Fibroblast of skin of left quadriceps (primary cell): ENCODE measurements at places on chromosomes 4 and X.

DNA sequence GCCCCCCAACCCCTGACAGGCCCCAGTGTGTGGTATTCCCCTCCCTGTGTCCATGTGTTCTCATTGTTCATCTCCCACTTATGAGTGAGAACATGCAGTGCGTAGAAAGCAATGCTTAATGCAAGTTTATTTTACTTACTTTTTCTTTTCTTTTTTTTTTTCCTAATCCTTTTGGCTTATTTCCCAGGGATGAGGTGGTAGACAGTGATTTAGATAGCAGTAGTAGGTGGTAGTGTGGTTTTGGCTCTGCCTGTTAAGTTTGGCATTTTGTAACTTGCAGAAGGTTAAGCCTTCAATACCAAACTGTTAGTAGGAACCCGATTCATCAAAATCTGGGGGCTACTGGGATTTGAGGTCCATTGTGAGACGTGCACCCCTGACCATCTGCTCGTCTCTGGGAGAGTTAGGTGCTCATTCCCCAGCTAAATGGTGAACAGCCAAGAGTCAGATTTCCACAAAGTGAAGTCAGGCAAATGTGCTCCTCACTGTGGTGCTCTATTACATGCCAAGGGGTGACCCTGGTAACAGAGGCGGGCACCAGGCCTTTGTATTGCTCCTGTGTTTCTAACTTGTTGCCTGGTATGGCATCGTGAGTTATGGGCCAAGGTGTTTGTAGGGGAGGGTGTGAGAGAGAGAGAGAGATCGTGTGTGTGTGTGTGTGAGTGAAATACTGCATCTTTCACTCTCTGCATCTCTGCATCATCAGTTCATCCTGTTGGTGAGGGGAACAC, 70.3 kb downstream of the PHOX2B start:
- no peak for DNase-seq

- peak; percentile 64 for DNase-seq
Observed at GRCh38 chr4:47071901-47072341, 40.6 kb downstream of the GABRB1 start.

GRCh38 chrX:13013363-13014110, 30.9 kb downstream of the FAM9C start:
- no peak for DNase-seq

DNA sequence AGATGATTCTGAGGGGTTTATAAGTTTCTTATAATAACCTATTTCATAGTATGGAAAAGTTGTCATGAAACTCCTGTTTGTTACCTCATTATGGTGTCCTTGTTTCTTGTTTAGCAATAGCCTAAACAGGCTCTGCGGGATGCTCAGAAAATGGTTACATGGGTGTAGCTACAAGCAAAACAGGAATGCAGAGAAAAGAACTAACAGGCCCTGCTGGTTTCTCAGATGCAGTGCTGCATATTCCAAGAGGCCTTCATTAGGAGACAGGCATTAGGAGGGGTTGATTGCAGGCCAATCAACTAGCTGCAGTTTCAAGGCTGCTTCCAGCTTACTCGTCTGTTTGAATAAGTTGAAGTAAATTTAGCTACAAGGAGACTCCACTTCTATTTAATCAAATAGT, 37.6 kb upstream of the HPGD start:
- no peak for DNase-seq

DNA sequence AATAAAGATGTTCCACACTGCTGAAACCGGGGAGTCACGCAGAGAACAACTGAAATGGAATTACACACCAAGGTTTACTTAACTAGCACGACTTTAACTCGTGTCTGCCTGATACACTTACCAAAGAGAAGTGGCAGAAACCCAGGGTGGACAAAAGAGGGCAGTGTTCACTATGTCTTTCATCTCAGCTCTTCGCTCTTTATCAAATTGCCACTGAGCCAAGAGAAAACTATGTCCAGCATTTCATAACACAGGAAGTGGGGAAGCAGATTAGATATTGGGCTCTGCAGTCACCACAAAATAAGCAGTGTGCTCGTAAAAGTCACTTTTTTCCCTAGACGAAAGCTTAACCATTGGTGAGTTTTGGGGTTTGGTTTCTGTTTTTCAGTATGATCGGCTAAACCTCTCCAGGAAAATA, 155.7 kb downstream of the CHIC2 start:
- DNase-seq, result peak; percentile 90

- no peak for DNase-seq
Observed at GRCh38 chrX:13252726-13253125, 67.1 kb downstream of the ATXN3L start.

DNA sequence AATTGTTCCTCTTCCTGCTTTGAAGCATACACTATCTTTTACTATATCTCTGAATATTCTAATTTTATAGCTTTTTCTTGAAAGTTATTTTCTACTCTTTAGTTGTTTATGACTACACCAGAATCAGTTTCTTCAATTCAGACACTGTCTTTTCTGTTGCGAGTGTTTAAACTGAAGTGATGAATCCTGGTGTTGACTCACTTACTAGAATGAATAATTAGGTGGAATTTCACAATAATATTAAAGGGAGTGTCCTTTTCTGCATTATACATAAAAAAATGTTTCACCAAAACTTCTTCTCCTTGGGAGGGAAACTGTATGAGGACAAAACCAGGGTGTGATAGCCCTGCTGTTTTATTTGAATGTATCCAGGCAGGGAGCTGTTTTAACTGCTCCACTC, 1383.1 kb downstream of the C4orf33 start:
- peak; percentile 3 for DNase-seq

- no peak for DNase-seq
Observed at GRCh38 chr4:6199422-6199921, 877 bp downstream of the JAKMIP1 start.

DNA sequence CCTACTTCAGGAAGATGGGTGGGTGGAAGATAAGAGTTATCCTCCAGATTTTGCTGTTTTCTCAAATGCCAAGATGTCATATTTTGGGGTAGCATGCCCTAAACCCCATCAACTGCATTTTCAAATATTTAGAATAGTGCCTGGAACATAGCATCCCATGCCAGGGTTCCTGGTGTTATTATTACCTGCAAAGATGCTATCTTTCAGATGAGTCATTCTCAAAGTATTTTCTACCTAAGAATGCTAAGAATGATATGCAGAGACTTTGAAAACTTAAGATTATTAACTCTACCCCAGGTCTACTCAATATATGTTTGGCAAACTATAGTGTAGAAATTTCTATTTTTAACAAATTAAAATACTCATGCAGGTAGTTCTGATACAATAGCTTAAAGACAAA, 934.3 kb upstream of the SLIT2 start:
- no peak for DNase-seq

- peak; percentile 20 for DNase-seq
Observed at GRCh38 chrX:111519215-111519614, 7.8 kb downstream of the SERTM2 start.

GRCh38 chr4:1072830-1073446, 40.4 kb downstream of the RNF212 start:
- DNase-seq, result peak; percentile 13

- DNase-seq, result peak; percentile 33
Observed at GRCh38 chr4:168514249-168514852, 17.5 kb downstream of the PALLD start.

DNA sequence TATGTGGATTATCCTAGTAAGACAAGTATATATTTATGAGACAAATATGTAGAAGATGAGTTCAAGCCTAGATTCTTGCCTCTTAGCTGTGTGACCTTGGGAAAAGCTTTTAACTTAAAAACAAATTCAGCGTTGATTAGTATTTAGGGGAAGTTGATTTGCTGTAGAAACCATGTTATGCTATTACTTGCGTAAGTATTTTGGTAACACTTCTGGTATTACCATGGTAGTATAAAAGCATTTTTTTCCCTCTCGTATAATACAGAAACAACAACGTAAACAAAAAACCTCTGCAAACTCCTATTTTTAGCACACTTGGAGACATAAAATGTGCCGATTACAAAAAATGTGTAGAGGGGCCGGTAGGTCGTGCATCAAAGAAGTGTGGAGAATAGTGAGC, 33.2 kb downstream of the STAG2 start:
- DNase-seq, result no peak

- no peak for DNase-seq
Observed at GRCh38 chrX:106725931-106726330, 570 bp upstream of the RNF128 start.

- peak; percentile 47 for DNase-seq
Observed at GRCh38 chrX:134460005-134460861, at the start of gene HPRT1. Gene HPRT1, plus strand, starts transcription at chrX:134460165. Its CDS starts 147 bp downstream, at chrX:134460312.

DNA sequence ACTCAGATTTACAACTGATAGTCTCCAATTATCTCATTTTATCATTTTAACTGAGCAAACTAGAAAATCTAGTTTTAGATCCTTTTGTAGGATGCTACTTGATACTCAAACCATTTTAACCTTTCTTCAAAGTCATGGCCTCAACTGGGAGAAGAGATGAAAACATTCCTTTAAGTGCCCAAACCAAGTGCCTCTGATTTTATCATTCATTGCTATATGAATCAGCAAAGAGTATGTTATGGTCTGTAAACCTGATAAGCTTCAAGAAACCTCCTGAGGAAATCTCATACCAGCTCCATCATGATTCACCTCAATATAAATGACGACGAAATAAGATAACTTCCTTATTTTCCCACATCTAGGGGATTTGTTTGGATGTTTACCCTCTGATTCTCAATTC, 119.9 kb downstream of the FAM13A start:
- DNase-seq, result no peak

DNA sequence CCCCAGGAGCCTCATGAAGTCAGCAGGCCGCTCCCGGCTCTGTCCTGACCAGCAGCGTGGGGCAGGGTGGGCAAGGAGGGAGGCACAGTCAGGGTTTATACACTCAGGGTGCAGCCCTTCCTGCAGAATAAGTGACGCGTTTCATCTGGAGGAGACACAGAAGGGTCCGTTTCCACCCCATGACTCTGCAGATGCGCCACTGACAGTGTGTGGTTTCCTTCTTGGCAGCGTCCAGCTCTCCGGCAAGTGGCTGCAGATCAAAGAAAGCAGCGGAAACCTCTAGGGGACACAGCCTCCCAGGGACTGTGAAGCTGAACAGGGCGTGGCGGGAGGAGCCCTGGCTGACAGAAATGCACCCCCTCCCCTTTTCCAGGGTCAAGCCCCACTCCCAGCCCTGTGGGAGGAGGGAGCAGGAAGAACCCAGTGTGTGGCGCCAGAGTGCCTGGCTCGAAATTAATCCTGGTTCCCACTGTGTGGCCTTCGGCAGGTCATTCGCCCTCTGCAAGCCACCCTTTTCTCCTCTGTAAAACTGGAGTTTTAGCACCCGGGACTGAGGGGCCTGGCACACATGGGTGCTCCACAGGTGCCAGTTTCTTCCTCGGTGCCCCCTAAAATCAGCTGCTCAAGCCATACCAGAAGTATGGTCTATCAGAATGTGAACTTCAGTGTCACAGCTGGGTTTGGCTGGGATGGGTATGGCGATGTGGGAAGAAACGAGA, 17.3 kb upstream of the TBC1D14 start:
- DNase-seq, result no peak

- DNase-seq, result no peak
Observed at GRCh38 chr4:159105761-159106243, 2.9 kb downstream of the RAPGEF2 start.

DNA sequence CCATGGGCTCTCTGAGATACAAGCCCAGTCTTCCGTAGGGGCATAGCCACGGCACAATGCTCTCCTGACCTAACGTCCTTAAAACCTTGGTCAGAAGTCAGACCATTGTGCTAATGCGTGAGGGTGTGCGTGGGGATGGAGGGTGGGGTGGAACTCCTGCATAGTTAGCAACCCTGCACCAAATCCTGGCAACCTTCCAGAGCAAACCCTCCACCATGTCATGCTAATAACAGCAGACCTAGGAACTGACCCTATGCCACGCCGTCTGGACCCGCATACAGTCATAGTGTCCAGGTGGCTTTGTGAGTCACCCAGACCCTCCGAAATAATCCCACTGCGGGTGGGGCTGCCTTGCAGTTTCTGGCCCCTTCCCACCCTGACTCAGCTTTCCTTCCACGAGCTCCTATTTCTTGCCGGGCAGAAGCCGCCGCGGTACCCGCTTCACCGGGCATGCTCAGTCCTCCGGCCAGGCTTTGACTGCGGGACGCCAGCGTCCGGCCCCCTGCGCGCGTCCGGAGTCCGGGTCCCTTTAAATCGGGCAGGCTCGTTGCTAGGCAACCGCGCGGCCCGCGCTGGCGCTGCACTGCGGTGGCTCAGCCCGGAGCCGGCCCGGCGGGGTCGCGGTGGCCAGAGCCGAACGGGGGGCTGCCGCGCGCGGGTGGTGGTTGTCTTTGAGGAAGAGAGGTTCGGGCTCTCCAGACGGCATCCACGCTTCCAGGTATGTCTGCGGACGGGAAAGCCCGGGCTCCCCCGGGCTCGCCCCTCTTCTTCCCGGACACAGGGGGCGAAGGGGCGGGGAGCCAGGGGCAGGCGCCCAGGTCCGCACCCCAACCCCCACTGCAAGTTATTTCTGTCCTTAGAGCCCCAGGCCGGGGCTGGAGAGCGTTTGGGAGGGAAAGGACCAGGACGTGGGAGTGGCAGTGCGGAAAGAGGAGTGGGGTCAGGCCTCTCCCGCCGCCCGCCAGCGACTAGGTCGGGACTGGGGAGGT, at the start of gene CCDC160:
TSS of gene CCDC160 (plus strand) at position 557 of the 989 bp plus-strand sequence. CDS start 7,619 bp downstream, outside the sequence.
- no peak for DNase-seq

- DNase-seq, result no peak
Observed at GRCh38 chr4:6404611-6405396, 67.6 kb downstream of the PPP2R2C start.

GRCh38 chr4:101953949-101954348, 163.4 kb downstream of the BANK1 start:
- peak; percentile 49 for DNase-seq

GRCh38 chrX:13522811-13523210, 46.6 kb upstream of the EGFL6 start:
- no peak for DNase-seq

DNA sequence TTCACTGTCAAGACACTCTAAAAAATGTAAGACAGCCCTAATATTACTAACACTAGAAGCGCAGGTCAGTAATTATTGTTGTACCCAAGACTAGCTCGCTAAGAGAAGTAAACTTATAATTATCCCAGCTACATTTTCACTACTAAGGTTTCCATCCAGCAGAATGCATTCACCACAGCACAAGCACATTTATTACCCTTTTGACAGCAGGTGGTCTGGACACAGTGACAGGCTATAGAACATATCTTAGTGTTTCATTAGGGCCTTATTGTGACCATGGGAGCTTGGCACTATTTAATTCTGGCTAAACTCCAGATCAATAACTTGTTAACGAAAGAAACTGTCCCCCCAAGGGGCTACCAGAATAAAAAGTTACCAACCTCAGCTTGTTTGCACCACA, 237.7 kb downstream of the ENOX2 start:
- no peak for DNase-seq
